ENCODE measurements at places on chromosomes 11 and 22.

DNA sequence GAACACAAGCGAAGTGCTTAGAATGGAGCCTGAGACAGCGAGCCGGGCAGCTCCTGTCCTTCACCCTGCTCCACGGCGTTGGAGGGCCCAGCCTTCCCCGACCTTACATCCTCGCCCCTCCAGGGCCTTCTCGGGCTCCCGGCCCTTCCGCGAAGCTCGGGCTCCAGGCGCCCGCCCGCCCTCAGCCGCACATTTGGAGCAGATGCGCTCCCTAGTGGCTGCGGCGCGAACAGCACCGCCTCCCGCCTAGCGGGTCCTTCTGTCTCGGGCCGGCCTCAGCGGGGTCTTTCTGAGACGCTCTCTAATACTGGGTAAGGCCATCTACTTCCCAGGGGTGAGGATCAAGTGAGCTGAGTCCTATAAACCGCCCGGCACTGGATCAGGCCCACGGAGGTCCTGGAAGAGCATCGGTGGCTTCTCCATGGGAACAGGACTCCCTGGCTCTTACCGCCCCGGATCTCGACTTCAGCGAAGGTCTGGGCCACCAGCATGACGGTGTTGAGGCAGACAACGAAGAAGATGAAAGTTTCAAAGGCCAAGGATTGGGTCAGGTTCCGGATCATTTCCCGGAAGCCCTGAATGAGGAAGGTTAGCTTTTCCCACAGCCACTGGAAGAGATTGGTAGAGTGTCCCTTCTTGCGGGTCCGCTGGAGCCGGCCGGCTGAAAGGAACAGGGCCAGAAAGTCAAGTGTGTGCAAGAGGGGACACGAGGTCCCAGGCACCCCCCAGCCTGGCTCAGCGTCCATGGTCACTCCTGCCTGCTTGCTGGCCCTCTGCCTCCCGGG lies 3.7 kb downstream of the CATSPER1 start:
- H3K4me1 ChIP-seq: no peaks in the 10 kb centered on the region
- H3K27ac ChIP-seq: no peak overlapping the region
- peak; percentile 91 for DNase-seq
- H3K27me3 ChIP-seq: peaks cover 17% of the 10 kb centered on the region

GRCh38 chr11:126485021-126485792 lies 129.7 kb downstream of the ST3GAL4 start:
- H3K27ac ChIP-seq: peak overlapping the region; percentile 2
- no peak for DNase-seq
- H3K4me1 ChIP-seq: peaks cover 15% of the 10 kb centered on the region
- peaks cover 6% of the 10 kb centered on the region for H3K27me3 ChIP-seq
- H3K36me3 ChIP-seq: no peaks in the 10 kb centered on the region

- H3K4me1 ChIP-seq: no peaks in the 10 kb centered on the region
- H3K27me3 ChIP-seq: peaks cover 6% of the 10 kb centered on the region
- no peaks in the 10 kb centered on the region for H3K36me3 ChIP-seq
- no peak overlapping the region for H3K4me3 ChIP-seq
- no peak overlapping the region for H3K27ac ChIP-seq
These were observed 62.6 kb downstream of the TRAF6 start for GRCh38 chr11:36447514-36447913.

GRCh38 chr22:26325641-26326040 lies 103.4 kb upstream of the ASPHD2 start:
- no peak for DNase-seq
- H3K4me3 ChIP-seq: no peak overlapping the region
- H3K27me3 ChIP-seq: peaks cover 6% of the 10 kb centered on the region

DNA sequence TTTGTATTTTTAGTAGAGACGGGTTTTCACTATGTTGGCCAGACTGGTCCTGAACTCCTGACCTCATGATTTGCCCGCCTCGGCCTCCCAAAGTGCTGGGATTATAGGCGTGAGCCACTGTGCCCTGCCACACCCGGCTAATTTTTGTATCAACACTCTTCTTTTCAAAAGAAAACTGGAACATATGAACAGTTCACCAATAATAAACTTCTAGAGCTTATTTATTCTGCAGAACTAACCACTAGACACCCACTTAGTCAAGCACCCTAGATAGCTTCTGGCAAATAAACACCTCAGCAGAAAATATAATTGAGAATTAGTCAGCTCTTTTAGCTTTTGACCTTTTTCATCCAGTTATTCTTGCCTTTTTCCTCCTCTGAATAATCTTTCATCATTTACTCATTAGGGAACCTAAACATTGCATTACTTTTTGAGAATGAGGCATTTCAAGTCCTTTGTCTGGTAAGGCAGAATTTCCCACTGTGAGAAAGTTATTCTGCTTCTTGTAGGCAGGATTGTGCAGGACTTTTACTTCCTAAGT lies 27.3 kb upstream of the TMEM41B start:
- no peaks in the 10 kb centered on the region for H3K27me3 ChIP-seq
- H3K27ac ChIP-seq: no peak overlapping the region
- H3K36me3 ChIP-seq: no peaks in the 10 kb centered on the region

GRCh38 chr22:46352276-46352675 lies 16.8 kb downstream of the TRMU start:
- no peaks in the 10 kb centered on the region for H3K36me3 ChIP-seq
- no peak overlapping the region for H3K4me3 ChIP-seq
- peak overlapping the region; percentile 70 for H3K27ac ChIP-seq

Data from glutamatergic neuron (in vitro differentiated cells).